ENCODE measurements at places on chromosomes 5 and 9.

GRCh38 chr9:28086881-28087280 lies 513.6 kb upstream of the C9orf72 start:
- no peak for DNase-seq

DNA sequence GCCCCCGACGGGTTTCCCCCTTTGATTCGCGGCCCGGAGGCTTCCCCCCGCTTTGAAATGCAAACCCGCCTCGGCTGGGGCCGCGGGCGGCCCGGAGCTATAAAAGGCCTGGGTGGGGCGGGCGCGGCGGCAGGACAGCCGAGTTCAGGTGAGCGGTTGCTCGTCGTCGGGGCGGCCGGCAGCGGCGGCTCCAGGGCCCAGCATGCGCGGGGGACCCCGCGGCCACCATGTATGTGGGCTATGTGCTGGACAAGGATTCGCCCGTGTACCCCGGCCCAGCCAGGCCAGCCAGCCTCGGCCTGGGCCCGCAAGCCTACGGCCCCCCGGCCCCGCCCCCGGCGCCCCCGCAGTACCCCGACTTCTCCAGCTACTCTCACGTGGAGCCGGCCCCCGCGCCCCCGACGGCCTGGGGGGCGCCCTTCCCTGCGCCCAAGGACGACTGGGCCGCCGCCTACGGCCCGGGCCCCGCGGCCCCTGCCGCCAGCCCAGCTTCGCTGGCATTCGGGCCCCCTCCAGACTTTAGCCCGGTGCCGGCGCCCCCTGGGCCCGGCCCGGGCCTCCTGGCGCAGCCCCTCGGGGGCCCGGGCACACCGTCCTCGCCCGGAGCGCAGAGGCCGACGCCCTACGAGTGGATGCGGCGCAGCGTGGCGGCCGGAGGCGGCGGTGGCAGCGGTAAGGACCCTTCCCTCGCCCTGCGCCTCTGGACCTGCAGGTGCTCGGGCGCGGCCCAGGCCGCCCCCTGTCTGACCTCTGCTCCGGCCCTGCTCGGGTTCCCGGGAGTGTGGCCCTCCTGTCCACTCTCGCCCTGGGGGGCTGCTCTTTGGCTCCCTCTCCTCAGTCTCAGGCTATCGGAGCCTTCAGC lies at the start of gene CDX1:
Gene CDX1 (plus strand): TSS at position 129 of the 862 bp plus-strand sequence. CDS start 99 bp downstream, at position 228.
- DNase-seq = no peak

DNA sequence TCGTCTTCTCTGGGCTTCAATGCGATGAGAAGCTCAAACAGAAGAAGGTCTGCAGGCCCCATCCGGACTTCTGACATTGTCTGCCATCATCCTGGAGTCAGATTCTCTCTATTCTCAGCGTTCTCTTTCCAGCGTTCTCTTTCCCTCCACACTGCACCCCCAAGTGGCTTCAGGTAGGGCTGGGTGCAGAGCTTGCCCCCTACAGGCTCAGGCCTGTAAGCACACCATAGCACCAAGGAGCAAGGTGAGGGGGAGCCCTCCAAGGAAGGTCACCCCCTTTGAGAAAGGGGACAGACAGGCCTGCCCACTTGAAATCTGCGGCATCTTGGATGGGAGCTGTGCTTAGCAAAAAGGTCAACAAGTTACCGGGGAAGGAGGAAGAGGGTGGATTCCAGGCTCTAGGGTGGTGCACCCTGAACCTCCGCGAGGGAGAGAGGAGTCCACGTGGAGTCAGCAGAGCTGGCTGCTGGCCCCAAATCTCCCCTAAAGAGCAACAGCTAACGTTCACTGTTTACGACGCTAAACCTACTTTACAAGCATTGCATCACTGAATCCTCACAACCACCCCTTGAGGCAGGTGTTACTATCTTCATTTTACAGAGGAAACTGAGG lies 27.5 kb downstream of the GPX3 start:
- no peak for DNase-seq

DNA sequence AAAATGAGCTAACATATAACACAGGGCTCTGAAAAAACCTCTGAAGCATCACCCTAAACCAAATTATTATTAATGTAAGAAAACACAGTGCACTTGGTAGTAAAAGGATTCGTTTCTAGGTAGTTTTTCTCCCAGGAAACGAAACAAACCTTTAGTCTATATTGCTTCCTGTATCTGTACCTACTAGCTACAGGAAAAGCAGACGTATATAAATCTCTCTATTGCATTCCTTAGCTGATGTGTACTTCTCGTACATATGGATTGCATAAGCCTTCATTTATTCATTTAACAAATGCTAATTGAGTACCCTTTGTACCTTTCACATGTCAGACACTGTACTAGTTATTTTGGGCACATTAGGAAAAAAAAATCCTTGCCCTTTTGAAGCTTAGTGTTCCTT lies 85.0 kb upstream of the RASA1 start:
- no peak for DNase-seq

DNA sequence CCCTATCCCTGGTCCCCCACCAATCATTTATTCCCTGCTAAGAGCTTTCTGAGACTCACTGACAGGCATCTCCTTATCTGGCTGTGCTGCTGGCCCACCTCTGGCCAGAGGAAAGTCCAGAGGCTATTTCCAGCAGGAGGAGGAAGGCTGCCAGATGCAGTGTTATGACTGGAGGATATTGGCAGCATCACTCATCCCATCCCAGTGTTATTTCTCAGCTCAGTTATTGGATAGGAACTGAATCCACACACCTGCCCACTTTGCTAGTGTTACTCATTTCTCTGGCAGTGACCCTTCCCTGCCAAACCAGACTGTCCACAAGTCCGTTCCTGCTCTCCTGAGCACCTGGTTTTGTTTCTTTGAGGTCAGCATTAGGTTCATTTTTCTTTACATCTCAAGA lies 228.2 kb downstream of the GRIA1 start:
- DNase-seq = no peak

- DNase-seq = peak; percentile 19
These were observed 594.0 kb downstream of the HINT1 start for GRCh38 chr5:130571076-130571475.

DNA sequence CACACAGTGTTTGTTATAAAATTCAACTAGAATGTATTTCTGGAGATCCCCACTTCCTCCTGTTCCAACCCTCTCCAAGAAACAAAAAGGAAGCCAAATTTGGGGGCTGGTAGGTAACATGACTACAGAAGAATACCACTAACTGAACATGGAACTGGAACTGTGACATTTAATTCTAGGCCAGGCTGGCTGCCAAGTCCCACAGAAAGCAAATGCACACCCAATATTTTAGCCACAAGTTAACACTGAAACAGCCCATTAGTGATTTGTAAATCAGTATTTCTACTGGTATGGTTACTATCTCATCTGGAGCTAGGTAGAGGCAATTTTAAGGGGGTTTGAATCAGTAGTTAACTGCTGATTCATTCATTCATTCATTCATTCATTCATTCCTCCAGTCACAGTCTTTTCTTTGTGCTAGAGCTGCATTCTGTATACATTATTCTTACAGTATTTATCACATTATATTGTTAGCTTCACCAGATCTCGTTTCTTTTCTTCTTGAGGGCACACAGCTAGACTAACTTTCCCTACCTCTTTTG lies 131.7 kb upstream of the GDNF start:
- DNase-seq = no peak
